ENCODE measurements at places on chromosomes 7 and 10.

DNA sequence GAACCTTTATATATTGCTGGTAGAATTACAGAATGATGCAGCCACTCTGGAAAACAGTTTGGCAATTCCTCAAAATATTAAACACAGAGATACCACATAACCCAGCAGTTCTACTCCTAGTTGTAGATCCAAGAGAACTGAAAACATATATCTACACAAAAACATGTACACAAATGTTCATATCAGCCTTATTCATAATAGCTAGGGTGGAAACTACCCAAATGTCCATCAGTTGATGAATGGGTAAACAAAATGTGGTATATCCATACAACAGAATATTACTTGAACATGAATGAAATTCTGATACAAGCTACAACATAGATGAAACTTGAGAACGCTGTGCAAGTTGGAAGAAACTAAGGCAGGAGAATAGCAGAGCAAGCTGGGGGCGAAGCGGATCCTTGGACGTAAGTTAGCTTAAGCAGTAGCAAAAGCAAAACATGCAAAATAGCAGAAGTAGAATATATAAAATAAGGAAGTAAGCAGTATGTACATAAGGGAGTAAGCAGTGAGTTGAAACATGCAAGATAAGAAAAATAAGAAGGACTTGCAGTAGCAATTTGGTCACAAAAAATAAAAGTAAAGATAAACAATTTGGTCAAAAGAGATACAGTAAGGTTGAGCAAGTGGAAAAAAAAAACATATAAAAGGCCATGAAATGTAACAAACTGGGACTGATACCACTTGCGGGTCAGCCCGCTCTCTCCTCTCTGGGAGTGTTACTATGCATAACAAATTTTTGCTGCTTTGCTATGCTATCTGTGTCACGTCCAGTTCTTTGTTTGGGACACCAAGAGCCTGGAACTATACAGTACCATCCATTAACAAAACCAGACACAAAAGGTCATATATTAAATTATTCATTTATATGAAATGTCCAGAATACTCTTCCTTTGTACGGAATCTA, 18.0 kb upstream of the HILPDA start:
- no peak for DNase-seq

DNA sequence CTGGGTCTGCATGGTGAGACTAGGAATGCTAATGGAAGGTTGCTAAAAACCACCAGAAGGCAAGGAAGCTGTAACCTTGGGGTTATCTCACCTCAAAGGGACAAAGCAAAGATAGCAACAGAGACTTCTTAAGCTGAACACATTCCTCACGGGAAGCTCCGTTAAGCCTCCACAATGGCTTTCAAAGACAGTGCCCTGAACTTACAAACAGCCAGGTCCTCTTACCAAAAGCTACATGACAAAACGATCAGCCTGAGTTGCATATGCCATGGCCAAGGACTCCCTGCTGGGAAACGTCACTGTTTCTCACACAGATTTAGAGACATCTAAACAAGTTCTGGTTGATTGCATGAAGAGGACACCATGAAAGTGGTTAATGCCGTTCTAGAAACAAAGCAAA, 52.7 kb downstream of the HTR5A start:
- DNase-seq = no peak

DNA sequence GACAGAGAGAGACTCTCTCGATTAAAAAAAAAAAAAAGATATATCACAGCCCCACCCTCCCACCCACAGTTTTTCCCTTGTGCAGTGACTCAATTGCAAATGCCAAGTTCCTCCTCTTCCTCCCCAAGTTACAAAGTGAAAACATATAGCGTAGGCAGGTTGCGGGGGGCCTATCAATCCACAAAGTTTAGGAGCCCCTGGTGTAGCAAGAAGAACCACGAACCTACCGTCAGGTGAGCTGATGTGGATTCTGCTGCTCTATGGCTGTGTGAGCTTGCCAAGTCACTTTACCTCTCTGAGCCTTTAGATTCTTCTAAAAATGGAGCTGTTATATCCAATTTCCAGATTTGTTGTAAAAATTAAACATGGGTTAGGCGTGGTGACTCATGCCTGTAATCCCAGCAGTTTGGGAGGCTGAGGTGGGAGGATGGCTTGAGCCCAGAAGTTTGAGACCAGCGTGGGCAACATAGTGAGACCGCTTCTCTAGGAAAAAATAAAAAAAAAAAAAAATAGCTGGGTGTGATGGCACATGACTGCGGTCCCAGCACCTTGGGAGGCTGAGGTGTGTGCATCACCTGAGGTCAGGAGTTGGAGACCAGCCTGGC, 8.2 kb upstream of the RHBDD2 start:
- DNase-seq = no peak

GRCh38 chr10:76869931-76870330, 767.7 kb downstream of the KCNMA1 start:
- no peak for DNase-seq

DNA sequence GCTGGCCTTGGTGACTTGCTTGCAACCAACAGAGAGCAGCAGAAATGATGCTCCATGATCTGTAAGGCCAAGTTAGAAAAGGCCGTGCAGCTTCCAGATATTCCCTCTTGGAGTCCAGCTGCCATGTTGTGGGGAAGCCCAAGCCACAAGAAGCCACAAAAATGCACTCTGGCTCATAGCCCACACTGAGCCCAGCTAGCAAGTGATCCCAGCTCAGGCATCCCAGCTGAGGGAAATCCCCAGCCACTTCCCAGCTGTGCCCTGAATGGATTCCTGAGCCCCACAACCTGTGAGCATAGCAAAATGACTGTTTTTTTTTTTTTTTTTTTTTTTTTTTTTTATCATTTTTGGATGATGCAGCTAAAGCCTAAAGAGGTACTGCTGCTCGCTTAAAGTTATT, 11.1 kb upstream of the SDK1 start:
- no peak for DNase-seq

- no peak for DNase-seq
These were observed 96.9 kb downstream of the SORBS1 start for GRCh38 chr10:95464280-95464679.

- no peak for DNase-seq
These were observed 163.2 kb downstream of the EBF3 start for GRCh38 chr10:129800796-129801340.

GRCh38 chr7:141641876-141642275, 60.1 kb downstream of the DENND11 start:
- no peak for DNase-seq

DNA sequence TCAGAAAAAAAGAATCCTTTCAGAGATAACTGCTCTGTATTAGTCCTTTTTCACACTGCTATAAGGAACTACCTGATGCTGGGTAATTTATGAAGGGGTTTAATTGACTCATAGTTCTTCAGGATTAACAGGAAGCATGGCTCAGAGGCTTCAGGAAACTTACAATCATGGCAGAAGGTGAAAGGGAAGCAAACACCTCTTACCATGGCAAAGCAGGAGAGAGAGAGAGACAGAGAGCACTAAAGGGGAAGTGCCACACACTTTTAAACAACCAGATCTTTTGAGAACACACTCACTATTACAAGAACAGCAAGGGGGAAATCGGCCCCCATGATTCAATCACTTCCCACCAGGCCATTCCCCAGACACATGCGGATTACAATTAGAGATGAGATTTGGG, 114.2 kb downstream of the TES start:
- no peak for DNase-seq

GRCh38 chr10:126908225-126908624, 3.0 kb downstream of the DOCK1 start:
- no peak for DNase-seq

GRCh38 chr7:101912716-101913110, 95.3 kb downstream of the CUX1 start:
- DNase-seq = no peak
